ENCODE measurements at places on chromosomes 13 and 19.

DNA sequence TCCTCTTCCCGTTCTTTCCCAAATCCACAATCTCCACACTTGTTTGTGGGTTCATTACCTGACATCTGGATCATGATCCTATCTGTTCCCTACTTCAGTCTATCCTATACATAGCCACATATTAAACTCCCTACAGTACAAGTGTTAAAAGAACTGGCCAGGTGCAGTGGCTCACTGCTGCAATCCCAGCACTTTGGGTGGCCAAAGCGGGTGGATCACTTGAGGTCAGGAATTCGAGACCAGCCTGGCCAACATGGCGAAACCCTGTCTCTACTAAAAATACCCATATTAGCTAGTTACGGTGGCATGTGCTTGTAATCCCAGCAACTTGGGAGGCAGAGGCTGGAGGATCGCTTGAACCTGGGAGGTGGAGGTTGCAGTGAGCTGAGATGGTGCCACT is 88.3 kb downstream of the TM9SF2 start:
- no peak for DNase-seq

DNA sequence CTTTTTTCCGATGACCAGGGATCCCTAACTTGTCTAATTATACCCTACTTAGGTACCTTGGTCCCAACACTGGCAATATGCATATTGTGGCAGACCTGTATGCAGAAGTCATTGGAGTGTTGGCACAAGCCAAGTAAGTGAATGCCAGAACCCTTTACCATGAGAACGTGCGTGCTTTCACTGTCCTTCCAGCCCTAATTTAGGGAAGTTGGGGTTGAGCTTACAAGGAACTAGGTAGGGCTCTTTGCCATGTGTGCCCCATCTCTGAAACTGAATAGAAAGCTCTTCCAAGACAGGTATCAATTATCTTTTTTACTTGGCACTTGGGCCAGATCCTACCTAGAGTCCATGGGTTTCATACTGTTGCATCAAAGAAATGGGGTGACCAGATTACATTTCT is 93.2 kb downstream of the FRY start:
- DNase-seq, result no peak

GRCh38 chr13:46831588-46832194 is 34.7 kb upstream of the ESD start:
- DNase-seq, result no peak

GRCh38 chr13:49958321-49958720 is 22.2 kb upstream of the SPRYD7 start:
- DNase-seq, result no peak

DNA sequence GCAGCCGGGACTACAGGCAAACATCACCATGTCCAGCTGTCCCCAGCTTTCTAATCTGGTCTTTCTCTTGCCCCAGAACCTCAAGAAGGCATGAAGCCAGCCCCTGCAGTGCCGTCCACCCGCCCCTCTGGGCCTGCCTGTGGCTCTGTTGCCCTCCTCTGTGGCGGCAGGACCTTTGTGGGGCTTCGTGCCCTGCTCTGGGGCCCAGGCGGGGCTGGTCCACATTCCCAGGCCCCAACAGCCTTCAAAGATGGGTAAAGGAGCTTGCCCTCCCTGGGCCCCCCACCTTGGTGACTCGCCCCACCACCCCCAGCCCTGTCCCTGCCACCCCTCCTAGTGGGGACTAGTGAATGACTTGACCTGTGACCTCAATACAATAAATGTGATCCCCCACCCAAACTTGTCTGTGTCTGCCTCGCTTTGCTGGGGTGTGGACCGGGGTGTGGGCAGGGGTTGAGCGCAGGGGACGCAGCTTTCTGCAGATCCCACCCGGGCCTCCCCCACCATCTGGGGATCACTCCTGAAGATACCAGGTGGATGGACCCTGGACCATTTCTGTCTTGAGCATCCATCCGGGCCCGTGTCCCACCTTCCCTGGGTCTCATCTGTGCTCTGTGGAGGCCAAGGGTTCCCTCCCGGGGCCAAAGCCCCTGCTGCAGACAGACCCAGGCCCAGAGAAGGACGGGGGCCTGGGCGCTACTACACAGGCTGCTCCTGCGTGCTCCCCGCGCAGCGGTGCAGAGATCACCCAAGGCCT is 15.3 kb downstream of the PRKCSH start:
- no peak for DNase-seq

DNA sequence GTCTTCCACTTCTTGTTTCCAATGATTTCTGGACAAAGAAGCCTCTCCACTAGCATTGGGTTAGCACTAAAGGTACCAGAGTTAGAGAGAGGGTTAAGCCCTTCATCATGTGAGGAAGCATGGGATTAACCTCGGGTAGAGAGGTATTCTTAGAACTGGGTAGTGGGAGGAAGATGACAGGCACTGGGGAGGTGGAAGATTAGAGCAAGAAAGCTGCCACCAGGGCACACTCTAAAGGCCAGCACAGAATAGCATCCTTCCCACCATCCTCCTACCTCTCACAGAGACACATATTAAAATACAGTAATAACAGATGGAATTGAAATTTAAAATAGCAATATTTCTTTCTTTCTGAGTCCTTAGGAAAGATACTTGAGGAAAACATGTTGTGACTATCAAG is 84.5 kb upstream of the PCDH20 start:
- DNase-seq, result no peak

GRCh38 chr13:44686531-44686934 is 110.4 kb upstream of the TSC22D1 start:
- DNase-seq, result no peak

DNA sequence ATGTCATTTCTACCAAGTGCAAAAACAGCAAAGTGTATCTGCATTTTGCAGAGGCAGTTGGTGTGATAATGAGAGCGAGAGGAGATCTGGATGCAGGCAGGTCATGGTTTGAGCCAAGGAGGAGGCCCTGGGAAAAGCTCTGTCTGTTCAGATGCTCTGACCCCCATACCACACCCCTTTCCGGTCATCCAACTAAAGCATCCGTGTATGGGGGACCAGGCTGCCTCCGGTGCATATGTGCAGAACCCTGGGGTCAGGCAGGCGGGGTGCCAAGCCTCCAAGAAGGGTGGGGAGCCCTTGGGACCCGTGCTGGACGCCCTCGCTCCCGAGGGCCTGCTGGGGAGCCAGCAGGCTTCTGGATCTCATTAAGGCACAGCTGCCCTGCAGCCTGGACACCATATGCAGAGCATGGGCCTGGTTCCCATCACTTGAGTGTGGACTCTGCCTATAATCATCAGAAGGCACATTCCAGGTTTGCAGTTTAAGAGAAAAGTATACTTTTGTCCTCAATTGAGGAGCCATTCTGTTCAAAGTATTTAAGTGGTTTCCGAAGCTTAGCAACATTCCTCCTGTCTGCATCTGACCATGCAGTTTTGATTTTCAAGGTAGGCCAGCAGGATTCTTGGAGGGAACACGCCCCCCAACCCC is 56.1 kb downstream of the ALOX5AP start:
- DNase-seq, result no peak

DNA sequence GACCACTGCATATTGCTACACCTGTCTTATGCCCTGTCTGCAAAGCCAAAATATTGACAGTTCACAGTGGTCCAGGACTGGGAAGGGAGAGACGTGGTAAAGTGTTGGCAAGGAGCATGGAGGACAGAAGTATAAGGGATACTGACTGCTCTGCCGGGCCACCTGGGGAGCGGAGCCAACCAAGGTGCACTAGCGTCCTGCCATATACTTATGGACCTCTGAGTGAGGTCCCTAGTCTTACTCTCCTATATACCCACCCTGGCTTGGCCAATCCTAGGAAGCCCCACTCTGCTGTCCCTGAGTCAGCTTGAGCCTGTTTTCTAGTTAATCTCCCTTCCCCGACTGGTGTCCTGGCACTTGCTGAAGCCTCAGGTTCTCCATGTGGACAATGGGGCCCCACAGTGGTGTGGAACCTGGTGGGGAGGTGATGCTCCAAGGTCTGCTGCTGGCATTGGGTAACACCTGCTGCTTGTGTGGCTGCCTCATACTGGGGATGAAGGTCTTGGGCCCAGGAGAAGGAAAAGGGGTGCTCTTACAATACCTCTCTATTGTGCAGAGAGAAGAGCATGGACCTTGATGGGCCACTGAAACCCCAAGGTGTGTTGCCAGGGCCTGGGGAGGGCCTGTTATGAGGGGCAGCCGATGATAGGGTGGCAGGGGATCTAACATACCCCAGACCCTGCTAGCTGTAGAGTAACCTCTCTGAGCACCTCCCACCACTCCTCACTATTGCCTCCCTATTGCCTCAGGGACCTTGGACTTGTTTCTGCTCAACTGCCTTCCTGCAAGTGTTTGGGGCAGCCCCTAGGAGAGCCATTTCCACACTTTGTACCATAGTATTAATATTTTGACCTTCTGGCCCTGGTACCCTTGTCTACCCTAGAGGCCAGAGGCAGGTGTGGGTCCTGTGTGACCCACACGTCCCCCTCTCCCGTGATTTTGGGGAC is 6.7 kb upstream of the TRIM28 start:
- DNase-seq, result no peak

GRCh38 chr13:80173224-80173623 is 167.7 kb downstream of the SPRY2 start:
- DNase-seq, result no peak

DNA sequence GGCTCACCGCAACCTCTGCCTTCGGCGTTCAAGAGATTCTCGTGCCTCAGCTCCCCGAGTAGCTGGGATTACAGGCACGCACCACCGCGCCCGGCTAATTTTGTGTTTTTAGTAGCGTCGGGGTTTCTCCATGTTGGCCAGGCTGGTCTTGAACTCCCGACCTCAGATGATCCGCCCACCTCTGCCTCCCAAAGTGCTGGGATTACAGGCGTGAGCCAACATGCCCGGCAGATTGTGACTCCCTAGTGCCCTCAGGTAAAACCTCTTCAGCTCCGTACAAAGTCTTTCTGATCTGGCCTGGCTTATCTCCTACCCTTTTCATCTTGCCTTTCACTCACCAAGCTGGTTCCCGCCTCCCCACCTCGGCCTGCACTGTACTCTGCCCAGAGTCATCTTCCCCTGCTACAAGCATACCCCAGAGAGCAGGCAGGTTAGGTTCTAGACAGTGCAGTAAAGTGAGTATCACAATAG is 15.0 kb downstream of the BICRA start:
- DNase-seq, result no peak
